EL (cell line): ENCODE measurements at places on chromosomes 1 and 21.

DNA sequence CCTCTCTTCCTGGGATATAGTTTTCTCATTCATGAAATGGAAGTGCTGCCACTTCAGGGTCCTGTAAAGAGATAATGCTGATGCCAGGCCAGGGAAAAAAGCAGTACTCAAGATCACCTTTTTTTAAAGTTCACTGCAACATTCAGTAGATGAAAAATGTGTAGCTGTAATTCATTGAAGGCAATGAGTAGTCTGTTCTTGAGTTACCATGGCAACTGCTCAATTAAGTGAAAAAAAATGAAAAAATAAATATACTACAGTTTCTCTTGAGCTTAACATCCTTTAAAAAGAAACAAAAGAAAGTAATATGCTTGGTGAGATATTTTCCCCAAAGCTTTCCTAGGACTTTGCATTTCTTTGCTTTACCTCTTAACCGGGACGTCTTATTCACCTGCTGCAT, 183.3 kb downstream of the AK5 start:
- no peak for DNase-seq

- no peak for DNase-seq
These were observed 176.8 kb upstream of the SYT6 start for GRCh38 chr1:114330451-114330983.

- DNase-seq, result no peak
These were observed 31.8 kb upstream of the IFNGR2 start for GRCh38 chr21:33371366-33371765.

DNA sequence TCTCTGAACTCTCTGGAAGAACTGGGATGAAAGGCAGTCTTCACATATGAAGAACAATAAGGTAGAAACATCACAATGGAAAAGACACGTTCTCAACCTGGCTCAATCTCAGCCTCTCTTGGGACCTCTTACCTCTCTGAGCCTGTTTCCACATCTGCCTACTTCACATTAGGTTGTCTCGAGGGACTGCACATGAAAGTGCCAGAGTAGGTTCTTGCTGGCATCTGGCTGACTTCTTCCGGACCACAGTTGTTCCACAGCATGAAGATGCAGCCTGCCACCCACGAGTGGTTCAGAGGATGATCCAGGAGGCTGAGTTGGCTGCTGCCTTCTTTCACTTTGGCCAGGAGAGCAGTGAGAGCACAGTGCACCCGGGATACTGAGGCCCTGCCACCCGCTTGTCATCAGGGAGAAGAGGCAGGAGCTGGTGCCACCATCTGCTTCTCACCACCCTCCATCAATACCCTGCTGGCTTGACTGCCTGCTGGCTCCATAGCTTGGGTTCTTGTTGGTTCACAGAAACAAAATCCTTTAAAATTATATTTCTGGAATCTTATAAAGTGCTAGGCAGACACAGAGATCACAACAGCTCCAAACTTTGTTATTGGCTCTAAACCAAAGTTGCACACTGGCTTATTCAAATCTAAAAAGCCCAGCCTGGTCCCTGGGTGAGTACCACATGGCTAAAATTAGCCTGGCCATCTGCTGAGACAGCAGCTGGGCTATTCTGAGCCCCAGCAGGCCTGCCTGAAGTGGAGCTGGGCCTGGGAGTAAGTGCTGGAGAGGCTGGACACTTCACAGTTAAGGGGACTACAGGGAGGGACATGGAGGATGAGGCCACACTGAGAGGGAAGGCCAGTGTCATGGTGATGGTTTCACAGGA, 46.9 kb upstream of the LIN9 start:
- DNase-seq, result no peak
